ENCODE measurements at places on chromosomes 1 and 21. TPM values are rescaled to one million over a fixed set of nuclear protein-coding genes. Genes with fewer than 3 reads are reported as not detected.

The B3GALNT2 gene
- total RNA-seq, result 40.3 TPM

DNA sequence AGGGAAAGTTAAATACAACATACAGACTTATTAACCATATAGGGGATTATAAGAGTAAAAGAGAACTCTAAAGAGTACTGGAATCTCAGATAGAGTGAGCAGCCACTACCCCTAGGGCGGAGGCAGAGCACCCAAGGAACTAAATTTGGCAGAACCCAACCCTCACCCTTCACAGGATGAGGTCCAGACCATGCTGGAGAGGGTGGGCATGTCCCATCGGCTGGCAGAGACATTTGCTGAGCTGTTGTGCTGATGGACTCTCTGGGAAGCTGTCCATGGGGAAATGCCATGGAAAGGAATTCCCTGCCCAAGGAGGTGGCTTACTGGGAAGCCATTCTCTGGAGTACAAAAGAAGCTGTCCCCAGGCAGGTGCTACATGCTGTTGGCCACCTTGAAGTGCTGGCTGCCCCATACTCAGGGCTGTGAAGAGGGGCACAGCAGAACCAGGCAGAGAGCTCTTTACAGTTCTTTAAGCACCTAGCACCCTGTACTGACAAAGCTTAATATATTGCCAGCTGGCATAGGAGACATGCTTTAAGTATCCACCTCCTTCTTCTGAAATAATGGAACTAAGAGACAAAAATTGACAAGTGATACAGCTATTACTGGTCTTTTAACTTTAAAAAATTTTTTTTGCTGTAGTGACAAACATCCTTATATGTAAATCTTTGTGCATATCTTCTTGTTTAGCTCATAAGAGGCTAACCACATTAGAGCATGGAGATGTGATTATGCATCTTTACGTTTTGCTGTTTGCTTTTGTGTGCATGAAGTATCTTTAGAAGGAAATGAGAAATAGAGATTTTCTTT lies 29.6 kb downstream of the TSNAX start:
- no peak for DNase-seq

- DNase-seq, result no peak
Measured at GRCh38 chr1:37102656-37103382, 68.5 kb upstream of the GRIK3 start.

DNA sequence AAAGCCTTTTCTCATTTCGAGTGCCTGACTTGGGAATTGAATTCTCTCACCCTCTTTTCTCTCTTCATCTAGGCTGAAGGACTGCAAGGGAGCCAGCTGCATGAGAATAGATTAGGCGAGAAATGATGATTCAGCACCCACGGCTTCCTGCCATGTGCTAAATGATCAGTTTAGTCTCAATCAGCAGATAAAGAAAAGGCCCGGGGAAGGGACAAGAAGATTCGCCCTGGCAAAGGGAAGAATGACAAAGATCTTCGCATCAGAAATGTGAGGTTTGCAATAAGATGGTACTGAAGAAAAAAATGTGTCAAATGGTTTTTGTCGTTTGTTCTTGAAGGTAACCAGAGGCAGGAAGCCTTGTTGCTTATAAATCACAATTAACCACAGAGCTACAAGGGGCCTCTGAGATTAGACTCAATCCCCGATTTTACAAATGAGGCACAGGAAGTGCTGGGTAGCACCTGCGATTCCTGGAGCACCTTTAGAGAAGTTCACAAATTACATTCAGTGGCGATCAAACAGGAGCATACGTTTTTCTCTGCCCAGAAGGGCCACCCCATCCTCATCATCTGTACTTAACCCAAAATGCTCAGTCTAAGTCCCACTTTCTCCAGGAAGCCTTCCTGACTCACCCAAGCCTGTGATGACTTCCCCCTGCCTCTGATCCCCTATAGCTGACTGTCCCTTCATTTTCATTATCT lies 183.4 kb downstream of the ZNF281 start:
- DNase-seq, result no peak

- DNase-seq, result no peak
Measured at GRCh38 chr1:50735443-50735842, 224.6 kb downstream of the FAF1 start.

DNA sequence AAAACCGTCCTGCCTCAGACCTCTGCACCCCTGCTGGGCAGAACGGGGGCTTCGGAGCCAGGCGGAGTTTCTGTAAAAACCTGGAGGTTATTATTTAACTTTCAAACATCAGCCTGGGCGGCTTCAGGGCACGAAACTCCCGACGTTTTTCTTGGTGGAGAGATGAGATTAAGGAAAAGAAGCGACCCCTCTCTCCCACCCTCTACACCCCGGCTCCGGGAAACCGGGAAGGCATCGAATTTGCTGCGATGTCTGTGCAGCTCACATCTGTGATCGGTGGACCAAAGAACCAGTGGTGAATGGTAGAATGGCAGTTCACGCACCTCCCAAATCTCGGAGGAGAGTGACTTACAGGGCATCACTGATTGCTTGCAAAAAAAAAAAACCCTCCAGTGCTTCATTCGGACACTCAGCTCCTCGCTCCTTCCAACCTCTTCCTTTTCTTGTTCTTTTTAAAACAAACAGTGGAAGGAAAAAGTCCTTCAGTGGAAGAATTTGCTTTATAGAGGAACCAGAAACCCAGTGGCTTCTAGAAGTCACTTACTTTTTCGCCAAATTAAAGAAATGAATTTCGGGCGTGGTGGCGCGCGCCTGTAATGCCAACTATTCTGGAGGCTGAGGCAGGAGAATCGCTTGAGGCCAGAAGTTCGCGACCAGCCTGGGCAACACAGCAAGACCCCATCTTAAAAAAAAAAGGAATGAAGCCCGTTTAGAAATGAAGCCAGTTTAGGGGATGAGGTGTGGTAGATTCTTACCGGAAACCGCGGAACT lies 884 bp downstream of the PHACTR4 start:
- DNase-seq, result no peak

DNA sequence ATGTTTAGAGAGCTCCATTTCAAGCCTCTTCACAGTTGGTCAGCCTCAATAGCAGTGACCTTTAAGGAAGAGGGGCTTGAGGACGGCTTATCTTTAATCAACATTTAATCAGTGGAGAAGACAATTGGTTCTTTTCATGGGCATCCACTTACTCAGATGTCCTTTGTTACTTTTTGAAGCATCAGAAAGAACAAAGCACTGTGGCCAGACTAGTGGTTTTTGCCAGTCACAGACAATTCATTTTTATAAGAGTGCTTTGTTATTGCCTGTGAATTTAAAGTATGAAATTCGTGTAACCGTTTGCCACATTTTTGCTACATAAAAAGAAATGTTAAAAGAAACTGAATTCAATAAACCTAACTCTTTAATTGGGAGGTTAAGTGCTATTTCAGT lies 222.8 kb downstream of the TPR start:
- no peak for DNase-seq

DNA sequence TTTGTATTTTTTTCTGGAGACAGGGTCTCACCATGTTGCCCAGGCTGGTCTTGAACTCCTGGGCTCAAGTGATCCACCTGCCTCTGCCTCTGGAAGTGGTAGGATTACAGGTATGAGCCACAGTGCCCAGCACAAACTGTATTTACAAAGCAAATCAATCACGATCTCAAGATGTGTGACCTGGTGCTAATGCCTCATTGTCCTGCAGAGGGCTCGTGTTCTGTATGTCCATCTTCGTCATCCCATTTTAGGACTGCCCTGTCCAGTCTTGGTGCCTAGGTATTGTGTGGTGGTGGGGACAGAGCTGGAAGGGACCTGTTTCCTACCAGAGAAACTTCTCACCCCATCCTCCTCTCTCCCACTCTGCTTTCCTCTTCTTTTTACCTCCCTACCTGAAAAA lies 20.2 kb downstream of the PROK1 start:
- no peak for DNase-seq

Measured in skin of body (tissue), 3 donors.